ENCODE measurements at places on chromosomes 7 and 10. TPM values are rescaled to one million over a fixed set of nuclear protein-coding genes. Genes with fewer than 3 reads are reported as not detected.

- DNase-seq, result no peak
Measured at GRCh38 chr10:2145491-2145890, 408.2 kb upstream of the ADARB2 start.

DNA sequence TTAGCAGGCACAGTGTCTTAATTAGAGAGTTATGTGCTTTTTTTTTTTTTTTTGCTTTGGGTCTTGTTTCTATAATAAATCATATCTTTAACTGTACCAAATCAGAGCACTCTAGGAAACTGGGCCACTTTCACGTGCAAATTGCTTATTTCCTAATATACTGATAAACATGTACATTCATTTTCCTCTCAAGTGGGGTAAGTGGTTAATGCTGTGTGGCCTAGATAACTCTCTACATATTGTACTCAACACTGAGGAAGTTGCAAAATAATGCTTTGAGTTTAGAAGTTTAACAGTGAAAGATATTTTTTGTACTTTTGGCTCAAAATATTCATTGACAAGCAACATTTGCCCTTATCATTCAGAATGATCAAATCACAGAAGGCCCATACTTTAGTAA, 115.9 kb upstream of the IFRD1 start:
- no peak for DNase-seq

GRCh38 chr10:126108693-126109092, 212.3 kb downstream of the FANK1 start:
- DNase-seq, result no peak

GRCh38 chr7:123580406-123581161, 21.0 kb upstream of the ASB15 start:
- DNase-seq, result peak; percentile 43

DNA sequence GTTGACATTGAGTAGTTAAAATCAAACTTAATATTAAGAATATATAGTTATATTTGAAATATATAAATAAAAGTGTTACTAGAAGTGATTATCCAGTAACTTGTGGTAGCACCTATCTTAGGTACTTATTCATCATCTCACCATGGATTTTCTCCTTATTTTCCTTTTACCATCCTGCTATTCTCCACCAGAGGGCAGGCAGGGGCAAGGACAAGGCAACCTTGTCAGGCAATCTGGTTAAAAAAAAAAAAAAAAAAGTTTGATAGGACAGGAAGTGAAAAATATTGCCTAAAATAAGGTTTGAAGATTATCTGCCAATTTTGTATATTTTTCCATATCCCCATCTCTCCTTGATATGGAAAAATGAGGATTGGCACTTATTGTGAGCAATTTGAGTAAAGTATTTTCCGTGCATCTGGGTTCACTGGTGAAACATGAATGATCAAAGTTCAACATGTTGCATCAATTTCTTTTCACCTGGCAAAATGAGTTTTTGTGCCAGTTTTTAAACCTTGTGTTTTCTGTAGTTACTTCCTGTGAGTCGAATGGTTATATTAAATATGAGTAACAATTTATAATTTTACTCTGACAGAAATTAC, 256.7 kb downstream of the AGMO start:
- DNase-seq, result peak; percentile 19

DNA sequence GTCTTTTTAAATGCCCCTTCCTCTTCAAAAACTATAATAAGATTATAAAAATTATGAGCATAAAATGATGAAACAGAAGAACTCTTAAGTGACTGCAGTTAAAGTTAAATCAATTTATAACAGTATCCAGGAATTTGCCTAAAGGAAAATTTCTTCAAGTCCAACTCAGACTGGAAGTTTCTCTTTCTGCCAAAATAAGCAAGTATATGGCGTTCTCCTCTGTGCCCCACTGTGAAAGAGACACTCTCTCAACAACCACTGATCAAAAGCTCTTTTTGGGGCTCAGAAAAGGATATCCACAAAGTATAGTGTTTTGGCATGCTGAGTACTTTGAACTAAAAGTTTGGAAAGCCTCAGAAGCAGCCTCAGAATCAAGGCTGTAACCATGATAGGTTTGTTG, 139.9 kb downstream of the SKIDA1 start:
- no peak for DNase-seq

GRCh38 chr10:78802431-78802830, 266.3 kb upstream of the ZMIZ1 start:
- no peak for DNase-seq

Gene TMEM213
- not detected for total RNA-seq

Gene CTAGE4
- total RNA-seq, result not detected

Measured in K562 (cell line).